ENCODE measurements at places on chromosomes 12 and 14. TPM values are rescaled to one million over a fixed set of nuclear protein-coding genes. Genes with fewer than 3 reads are reported as not detected.

GRCh38 chr12:106091446-106091820 is 47.3 kb downstream of the NUAK1 start:
- DNase-seq, result no peak

C12orf50 gene
- total RNA-seq, result not detected

ARHGEF25 gene
- total RNA-seq, result 120 TPM

DNA sequence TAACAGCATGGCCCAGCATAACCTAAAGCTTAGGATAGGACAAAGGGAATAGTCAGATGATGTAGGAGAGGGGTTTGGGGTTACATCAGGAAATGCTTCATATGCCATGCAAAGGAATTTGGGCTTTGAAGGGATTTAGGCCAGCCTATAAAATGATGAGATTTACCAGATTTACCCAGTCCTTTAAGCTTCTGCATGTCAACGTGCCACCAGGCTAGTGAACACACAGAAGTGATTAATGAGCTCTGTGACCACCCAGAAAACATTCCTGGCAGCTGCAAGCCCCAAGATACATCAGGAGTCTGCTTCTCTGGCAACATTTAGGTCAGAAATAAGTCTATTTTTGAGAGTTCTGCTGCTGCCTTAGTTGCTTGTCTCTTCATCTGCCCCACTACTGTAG is 118.3 kb downstream of the LRIG3 start:
- no peak for DNase-seq

GPR162 gene
- 12.1 TPM for total RNA-seq

BIN2 gene
- total RNA-seq, result 2.0 TPM

SLC35F4 gene
- total RNA-seq, result not detected

- no peak for DNase-seq
Observed at GRCh38 chr12:91381309-91381804, 198.7 kb upstream of the DCN start.

- DNase-seq, result no peak
Observed at GRCh38 chr14:39050389-39050788, 52.6 kb downstream of the SEC23A start.

DNA sequence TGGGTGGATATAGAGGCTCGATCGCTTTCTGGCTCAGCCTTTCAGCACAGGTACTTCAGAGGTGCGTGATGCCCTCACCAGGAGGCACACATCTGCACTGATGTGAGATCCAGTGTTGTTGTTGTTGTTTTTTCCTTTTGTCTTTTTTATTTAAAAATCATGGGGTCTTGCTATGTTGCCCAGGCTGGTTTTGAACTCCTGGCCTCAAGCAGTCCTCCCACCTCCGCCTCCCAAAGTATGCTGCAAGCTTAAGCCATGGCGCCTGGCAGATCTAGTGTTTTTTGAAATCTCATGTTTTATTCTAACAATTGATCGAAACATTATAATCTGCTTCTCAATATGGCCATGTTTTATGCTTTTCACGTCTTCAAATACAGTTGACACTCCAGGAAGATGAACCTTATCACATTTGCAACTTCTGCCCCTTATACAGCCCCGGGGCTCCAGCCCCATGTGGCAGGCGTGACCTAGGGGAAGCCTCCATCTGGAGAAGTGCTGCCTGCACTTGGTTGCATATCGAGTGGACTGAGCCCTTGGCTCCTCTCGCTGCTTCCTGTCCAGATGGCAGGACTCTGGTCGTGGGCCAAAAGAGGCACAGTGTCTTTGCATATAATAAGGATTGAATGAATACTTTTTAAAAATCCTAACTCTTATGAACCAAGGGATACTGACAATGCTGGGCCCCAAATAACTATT is 71.7 kb downstream of the TRAF3 start:
- no peak for DNase-seq

GRCh38 chr12:44490181-44490580 is 385.9 kb downstream of the NELL2 start:
- DNase-seq, result no peak

UNC119B gene
- total RNA-seq, result 27.8 TPM
